ENCODE measurements at places on chromosomes 11 and 22.

DNA sequence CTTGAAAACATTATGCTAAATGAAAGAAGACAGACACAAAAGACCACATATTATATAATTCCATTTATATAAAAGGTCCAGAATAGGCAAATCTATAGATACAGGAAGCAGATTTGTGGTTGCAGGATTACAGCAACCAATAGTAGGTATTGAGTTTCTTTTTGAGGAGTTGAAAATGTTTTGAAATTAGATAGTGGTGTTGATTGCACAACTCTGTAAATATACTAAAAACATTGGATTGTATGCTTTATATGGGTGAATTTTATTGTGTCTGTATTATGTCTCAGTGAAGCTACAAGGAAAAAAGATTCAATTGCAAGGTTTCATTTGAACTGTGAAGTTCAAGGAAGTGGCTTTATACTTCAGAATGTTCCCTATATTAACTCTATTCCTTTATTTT lies 3.0 kb upstream of the RRAS2 start:
- no peak for DNase-seq

DNA sequence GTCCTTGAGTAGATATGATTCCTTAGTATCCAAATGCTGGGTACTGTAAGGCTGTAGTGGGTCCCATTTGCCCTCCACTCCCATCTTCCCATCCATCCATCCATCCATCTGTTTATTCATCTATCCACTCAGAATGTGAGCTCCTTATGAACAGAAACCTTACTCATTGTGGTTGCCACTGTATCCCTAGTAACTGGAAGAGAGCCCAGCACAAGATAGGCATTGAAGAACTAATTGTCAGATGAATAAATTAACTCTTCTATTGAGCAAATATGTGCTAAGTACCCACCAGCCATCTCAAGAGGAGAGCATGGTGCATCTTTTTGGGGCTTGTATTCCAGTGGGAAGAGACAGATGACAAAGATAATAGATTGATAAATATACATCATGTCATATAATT lies 86.4 kb upstream of the SEZ6L start:
- DNase-seq: no peak

DNA sequence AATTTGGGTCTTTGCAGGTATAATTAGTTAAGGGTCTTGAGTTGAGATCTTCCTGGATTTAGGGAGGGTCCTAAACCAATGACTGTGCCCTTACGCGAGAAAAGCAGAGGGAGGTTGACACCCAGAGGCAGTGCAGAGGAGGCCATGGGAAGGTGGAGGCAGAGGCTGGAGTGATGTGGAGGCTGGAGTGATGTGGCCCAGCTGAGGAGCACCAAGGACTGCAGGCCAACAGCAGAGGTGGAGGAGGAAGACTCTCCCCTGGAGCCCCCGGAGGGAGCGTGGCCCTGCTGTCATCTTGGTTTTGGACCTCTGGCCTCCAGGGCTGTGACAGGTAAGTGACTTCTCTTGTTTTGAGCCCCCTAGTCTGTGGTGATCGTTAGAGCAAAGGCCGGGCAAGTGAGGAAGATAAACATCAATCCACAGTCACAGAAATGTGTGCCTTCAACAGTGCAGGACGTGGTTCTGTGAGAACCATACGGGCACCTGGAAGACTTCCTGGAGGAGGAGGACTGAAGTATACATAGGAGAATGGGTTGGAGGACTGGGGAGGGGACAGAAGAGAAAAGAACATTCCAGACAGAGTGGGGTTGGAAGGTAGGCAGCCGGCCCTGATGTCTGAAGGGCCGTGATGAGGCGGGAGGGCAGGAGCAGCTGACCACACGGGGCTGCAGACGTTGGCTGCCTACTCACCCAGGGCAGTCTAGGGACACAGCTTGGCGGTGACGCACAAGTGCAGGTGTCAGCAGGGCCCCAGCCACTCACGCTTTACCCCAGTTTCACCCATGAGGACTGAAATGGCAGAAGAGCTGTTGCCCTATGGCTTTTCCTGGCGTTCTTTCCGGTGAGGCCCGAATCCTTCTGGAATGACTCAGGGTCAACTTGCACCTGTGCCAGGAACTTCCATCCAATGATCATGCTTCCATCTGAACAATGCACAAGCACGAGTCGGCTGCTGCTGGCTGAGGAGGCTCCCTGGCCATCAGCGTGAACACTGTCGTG lies 270.2 kb downstream of the CTTN start:
- no peak for DNase-seq

DNA sequence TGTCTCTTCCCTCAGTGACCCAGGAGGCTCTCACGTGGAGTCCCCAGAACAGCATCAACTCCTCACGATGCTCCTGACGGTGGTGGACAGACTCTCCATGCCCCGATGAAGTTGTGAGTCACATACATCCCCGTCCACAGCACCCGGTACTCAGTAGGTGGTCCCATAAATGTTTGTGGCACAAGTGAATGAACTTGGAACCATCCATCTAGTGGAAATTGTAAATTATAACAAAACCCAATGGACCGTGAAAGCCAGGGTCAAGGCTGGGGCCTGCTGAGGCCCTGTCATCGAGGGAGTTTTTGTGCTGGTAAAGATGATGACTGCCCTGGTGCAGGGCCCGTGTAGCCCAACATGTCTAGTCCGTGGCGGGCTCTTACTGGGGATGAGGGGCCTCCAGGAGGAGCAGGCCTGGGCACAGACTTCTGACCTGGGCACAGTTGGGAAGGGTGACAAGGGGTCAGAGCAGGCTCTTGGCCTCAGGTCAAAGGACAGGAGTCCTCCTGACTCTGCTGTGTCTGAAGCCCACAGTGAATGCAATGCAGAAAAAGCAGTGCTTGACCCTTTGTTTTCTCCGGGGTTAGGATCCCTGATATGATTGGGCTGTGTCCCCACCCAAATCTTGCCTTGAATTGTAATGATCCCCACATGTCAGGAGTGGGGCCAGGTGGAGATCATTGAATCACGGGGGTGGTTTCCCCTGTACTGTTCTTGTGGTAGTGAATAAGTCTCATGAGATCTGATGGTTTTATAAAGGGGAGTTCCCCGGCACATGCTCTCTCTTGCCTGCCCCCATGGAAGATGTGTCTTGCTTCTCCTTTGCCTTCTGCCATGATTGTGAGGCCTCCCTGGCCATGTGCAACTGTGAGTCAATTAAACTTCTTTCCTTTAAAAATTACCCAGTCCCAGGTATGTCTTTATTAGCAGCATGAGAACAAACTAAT lies 20.0 kb upstream of the SMIM38 start:
- no peak for DNase-seq

- no peak for DNase-seq
Observed at GRCh38 chr22:18042685-18043084, 18.3 kb upstream of the MICAL3 start.

All from effector memory CD4-positive, alpha-beta T cell (primary cell).